Stimulated activated naive CD8-positive, alpha-beta T cell treated with anti-CD3 and anti-CD28 coated beads, Interleukin-15, Interleukin-2, amounts not matched to agents 100 U/mL and 50 U/mL, for 24 hours (primary cell): ENCODE measurements at places on chromosomes 1 and 21.

DNA sequence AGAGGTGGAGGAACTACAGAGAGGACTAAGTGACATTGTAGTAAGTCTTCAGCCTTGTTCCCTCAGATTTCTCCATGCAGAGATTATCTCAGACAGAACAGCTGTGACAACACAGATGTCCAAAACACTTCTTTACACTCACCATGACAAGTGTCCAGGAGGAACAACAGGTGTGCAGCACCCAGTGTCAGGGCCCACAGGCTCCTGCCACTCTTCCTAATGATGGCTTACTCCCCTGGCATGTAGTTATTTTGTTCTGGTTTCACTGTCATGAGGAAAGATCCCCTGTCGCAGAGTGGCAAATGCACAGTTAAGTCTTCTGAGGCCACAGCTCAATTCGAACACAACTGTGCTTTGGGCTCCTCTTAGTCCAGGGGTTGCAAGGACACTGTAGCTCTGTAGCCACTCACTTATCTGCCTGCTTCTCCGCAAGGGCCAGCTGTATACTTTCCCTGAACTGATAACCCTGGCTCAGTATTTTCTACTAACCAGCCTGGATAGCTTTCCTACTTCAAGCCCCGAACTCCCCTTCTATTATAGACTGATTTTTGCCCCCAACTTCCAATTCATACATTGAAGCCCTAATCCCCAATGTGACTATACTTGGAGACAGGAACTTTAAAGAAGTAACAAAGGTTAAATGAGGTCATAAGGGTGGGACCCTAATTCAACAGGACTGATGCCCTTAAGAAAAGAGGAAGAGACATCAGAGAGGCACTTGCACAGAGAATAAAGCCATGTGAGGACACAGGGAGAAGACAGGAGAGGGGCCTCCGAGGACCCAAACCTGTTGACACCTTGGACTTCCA is 11.1 kb downstream of the PDZK1 start:
- DNase-seq: no peak

DNA sequence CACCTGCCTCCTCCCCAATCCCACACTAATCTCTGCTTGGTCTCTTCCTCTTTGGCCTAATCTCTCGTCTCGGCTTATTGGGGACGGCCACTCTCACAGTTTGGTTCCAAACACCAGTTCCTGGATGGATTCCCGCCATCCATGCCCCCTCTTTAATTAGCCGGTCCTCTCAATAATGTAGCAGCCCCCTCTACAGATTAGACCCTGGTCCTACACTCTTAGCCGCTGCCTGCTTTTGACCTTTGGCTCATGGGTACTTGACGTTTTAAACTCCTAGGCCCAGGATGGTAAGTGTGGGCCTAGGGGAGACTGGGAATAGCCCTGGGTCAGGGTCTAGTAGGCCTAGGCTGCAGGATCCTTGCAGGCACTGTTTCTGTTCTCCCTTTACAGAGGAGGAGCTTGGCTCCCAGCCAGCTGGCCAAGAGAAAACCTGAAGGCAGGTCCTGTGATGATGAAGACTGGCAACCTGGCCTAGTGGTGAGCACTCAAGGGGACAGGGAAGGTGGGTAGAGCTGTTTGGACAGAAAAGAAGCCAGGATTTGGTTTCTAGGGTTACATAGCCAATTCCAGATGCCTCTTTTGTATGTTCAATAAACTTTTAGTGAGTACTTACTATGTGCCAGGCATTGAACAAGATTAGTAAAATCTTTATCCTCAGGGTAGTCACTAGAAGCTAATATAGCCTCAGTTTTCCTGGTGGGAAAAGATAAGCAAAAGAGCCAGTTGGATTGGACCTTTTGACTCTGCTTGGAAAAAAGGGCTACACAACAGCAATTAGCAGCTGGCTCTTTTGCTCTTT is 758 bp downstream of the RAD54L start:
- peak; percentile 56 for DNase-seq

DNA sequence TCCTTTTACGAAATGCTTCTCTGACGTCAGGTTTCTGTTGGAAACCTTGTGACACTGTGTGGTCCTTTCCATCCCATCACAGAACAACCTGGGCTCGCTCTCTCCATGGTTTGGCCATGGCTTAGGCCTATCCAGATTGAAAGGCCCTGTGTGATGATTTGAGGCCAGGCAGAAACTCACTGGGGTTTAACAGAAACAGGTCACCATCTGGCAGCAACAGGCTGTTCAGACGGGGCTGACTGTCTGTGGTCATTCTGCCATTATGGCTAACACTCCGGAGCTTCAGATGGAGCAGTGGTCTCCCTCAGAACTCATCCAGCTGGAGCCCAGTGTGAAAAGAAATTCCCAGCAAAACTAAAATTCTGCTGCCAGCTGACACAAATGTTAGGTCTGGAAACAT is 9.3 kb downstream of the PLEKHM2 start:
- no peak for DNase-seq

DNA sequence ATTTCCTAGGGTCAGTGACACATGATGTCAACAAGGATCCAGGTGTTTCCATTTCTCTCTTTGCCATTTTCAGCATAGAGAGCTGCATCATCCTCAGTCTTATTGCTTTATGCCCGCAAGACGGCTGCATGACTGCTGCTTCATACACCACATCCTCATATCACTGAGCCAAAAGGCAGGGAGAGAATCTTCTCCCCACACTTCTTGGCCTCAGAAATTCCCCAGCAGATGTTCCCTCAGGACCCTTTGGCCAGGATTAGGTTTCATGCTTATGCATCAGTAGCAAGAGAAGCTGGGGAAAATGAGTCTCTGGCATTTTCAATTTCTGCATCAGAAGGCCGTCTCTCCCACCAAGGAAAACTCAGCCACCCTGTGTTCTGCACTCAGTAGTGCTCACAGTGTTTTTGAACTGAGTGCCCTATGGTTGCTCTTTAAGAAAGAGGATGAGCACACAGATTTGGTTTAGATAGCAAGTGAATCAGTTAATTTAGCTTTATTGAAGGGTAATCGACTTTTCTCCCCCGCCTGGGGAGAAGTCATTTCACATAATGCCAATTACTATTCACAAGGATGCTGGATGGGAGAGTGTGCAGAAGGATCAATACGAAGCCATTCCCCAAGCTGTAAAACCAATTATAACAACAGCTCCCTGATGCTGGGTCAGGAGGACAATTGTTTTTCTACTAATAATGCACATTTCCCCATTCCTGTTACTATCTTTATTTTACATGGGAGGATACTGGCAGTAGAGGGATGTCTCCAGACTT is 360.2 kb downstream of the HHIPL2 start:
- DNase-seq: no peak

GRCh38 chr1:59177756-59178155 is 119.1 kb upstream of the FGGY start:
- no peak for DNase-seq

- no peak for DNase-seq
These were observed 44.5 kb downstream of the DDR2 start for GRCh38 chr1:162676750-162677149.

GRCh38 chr1:143691971-143692529 is 279.7 kb downstream of the FAM72C start:
- DNase-seq: no peak

DNA sequence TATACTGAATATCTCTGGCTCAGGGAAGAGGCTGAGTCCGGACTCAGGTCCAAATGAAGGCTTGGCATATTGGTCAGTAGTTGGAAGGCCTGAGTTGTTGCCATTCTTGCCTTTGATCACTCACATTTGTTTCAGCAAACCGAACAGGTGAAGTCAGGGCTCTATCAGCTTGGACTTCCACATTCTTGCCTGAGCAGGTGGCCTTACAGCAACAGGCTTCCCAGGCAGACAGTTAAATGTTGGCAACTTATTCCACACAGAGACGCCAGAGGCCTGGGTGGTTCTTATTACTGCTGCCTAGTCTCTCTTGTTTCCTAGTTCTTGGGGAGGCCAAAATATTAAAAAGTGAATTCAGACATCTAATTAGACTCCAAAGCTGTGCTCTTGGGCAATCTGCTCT is 36.6 kb downstream of the XCL2 start:
- DNase-seq: no peak

DNA sequence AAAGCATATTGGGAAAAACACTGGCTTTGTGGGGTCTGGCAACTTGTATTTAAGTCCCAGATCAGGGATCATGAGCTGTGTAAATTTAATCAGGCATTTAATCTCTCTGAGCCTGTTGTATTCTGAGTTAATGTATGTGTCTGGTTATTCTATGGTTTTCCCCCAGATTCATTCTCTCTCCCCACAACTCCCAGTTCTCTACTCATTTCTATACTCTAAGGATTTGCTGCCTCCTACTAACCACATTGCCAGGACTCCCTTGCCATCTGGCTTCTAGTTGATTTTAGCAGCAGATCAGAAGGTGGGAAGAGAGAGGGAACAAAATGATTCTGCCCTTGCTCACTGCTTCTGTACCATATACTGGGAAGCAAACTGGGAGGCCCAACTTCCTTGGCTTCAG is 31.4 kb upstream of the S1PR1 start:
- DNase-seq: no peak

- DNase-seq: no peak
These were observed 176.4 kb upstream of the C8B start for GRCh38 chr1:57142169-57142568.

- no peak for DNase-seq
These were observed 34.8 kb downstream of the CDCP2 start for GRCh38 chr1:54117815-54118563.

DNA sequence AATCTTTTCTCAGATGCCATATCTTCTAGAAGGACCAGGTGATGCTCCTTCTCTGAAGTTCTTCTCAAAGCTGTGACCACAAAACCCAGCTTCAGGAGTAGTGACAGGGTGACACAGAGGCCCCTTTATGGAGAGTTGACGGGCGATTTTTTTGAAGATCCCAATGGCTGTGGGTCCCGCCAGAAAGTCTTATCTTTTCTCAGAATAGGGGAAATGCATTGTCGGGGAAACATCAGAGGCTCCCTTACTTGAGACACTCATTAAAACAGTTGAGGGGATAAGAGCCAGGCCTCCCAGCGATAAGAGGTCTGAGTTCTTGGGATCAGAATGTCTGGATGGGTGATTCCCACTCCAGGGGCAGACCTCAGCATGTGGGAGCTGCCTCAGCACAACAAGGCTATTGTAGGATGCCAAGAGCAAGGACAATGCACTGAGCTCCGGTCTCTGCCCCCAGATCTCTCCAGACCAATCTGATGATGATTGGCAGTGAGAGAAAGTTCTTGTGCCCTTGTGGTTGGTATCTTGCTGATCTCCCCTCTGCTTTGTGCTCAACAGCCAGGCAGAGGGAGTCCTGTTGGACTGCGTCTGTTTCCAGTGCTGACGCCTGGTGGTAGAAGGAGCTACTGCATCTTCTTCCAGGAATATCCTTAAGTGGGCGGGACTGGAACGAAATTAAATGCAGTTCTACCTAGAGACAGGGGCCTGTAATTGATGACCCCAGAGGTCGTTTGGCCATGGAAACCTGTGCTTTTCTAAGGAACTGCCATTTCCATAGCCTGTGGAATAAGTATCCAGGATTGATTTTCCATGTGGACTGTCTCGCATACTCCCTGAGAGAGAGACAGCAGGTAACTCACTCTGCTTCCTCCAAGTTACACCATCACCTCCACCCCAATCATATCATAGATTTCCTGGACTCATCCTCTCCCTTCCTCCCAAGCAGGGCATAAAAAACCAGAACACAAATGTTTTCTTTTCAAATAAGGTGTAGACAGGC is 6.8 kb upstream of the ACKR1 start:
- DNase-seq: peak; percentile 68

GRCh38 chr21:32364387-32364786 is 28.4 kb downstream of the URB1 start:
- no peak for DNase-seq

DNA sequence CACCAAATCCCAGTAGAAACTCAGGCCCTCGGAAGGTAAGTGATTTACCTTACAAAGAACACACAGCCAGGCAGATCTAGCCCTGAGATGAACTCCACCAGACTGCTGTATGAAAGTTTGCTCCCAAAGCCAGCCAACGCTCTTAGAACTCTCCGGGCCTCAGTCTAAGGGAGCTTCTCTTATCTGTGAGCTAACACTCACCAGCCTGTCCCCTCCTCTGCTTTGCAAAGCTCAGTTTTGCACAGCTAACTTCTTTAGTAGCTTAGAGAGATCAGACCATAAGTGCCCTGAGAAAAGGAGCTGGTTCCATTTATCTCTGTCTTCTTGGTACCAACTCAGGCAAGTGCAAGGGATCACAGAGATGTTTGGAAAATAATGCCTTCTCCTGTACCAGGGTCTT is 195.8 kb upstream of the JUN start:
- no peak for DNase-seq

DNA sequence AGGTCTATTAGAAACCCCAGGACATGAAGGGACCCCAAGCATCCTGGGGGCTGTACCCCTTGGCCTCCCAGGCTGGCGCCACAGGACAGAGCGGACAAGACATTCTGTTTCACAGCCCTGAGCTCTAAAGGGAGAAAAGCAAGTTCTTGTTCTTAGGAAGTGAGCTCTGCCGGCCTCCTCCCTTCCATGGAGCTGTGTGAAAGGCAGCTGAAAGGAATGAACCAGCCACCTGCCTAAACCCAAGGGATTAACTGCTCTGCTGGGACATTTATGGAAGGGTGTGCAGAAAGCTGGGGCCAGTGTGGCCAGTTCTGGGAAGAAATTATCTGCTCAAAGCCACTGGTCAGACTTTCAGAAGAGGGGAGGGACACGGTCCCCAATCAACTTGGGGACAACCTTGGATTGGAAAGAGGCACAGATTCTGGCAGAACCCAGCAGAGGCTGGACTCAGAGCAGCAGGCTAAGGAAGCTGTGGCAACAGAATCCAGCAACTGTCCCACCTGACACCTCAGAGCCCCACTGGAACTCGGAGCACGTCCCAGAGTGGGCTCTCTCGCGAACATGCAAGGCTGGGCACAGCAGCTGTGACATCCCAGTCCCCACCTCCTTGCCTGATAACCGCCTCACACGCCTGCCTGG is 2.1 kb downstream of the KLHL21 start:
- no peak for DNase-seq

DNA sequence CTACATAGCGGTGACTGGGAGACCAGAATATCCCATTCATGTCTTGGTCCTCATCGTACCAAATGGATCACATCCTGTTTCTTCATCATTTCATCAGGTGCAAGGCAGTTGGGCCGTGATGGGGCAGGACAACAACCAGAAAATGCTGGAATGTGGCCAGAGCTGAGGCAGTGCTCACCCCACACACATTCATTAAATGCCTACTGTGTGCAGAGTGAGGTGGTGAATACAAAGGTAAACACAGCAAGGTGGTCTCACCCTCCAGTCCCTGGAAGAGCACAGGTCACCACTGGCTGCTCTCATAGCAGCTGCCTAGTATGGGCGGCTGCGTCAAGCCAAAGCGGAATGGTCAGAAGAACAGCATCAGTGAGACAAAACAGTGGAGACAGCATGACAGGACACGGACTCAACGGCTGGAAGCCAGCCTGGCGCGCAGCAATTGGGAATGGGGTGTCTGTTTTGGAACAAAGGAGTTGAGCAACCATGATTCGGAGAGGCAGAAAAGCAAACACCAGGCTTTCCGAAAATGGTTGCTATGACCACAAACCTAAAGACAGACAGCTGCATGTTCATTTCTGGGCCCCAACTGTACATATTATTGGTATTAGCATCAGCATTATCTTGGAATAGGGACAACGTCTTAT is 5.6 kb upstream of the ADAMTSL4 start:
- no peak for DNase-seq

- no peak for DNase-seq
These were observed 41.5 kb downstream of the SNX7 start for GRCh38 chr1:98702976-98703375.
